ENCODE measurements at places on chromosomes 13 and 19.

DNA sequence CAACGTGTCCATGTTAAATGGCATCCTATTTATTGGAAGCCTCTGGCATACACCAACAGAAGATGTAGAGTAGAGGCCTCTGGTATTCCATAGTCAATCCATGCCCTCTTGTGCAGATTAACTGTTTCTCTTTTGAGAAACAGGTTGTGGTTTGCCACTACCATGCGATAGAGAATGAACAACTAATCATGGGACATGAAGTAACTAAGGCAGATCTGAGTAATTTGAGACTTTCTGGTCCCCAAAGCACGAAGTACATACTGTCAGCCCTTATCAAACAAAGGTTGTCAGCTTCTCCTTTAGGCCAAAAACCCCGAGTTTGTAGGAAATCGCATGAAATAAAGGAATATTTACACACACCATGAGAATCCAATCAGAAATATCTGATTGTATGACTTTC, 3.6 kb downstream of the ZNF121 start:
- DNase-seq: no peak

- DNase-seq: no peak
These were observed 6.8 kb downstream of the FREM2 start for GRCh38 chr13:38693641-38694040.

- DNase-seq: peak; percentile 61
These were observed 53.2 kb downstream of the GPR12 start for GRCh38 chr13:26707122-26708006.

DNA sequence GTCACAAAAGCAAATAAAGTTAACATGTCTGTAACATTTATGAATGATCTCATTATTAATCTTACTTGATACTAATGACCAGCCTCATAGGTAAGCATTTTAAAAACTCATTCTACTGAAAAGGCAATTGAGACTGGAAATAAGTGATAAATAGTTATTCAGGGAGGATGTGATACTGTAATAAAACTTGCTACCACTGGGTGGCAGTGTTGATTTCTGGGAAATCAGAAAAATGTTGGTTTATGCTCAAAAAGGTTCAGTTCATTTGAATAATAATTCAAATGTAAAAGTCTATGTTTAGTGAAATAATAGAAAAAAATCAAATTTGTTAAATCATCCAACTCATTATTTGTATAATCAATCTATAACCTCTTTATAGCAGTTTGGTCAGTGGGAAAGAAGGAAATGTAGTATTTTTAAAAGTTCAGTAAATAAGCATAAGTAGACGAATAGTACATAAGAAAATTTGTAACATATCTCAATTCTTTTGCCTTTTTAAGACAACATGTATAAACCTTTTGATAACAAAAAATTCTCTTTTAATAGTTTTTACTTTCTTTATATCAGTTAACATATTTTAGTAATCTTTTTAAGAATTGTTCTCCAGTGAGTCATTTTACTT, 9.6 kb downstream of the ABHD13 start:
- no peak for DNase-seq

- DNase-seq: peak; percentile 49
These were observed 35.1 kb upstream of the ZNF808 start for GRCh38 chr19:52492201-52492993.

DNA sequence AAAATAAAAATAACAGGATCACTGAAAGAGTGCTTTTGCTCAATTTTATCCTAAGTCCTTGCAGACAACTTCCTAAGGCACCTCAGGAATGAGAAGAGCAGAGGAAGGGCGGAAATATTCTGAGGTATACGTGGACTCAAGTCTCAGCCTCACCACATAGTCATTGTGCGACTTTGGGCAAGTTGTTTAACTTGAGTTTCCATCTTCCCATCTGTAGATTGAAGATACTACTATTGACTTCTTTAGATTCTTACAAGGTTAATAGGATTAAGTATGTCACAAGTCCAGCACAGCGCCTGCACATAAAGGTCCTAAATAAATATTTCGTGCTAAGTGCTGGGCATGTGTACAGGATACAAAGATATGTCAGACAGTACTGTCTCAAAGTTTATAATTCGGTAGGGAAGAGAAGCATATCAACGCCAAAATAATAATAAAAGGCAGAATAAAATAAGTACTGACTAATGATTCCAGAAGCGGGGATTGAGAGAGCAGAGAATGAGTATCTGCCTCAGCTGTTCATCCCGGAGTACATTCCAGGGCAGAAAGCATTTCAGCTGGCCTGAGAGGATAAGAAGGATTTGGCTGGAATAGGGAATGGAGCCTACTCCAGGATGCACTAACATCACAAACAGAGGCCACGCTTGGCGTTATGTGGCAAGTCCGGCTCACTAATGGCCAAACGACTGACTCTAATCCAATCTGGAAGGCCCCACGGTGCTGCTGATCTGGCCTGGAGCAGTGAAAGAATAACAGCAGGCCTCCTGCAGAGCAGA, 139.7 kb downstream of the FLT1 start:
- DNase-seq: no peak

DNA sequence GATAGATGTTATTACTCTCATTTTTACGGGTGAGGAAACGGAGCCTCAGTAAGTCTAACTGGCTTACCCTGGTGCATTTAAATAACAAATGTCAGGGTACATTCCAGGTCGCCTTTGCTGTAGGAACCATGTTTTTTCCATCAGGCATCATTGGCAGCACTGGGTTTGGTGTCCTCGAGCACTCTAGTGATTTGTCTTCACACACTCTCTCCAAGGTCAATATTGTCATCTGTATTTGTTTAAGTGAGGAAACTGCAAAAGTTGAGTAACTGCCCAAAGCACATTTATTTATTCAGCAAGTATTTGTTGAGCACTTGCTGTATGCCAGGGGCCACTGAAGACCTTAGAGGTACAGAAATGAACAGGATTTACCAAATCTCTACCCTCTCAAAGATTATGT, 78.6 kb downstream of the DCT start:
- no peak for DNase-seq

GRCh38 chr13:45333251-45333976, 7.6 kb downstream of the TPT1 start:
- no peak for DNase-seq
